ENCODE measurements at places on chromosomes 5 and 9. TPM values are rescaled to one million over a fixed set of nuclear protein-coding genes. Genes with fewer than 3 reads are reported as not detected.

The CBY3 gene
- polyA plus RNA-seq = not detected

The TGFBI gene
- polyA plus RNA-seq = 22.2 TPM

The CDO1 gene
- polyA plus RNA-seq = 27.3 TPM

The LVRN gene
- polyA plus RNA-seq = 2.7 TPM

The PDE8B gene
- polyA plus RNA-seq = 10.6 TPM

The CORO2A gene
- 1.9 TPM for polyA plus RNA-seq

The UBLCP1 gene
- polyA plus RNA-seq = 15.2 TPM

The NEURL1B gene
- 39.0 TPM for polyA plus RNA-seq

The NR2F1-AS1 gene
- polyA plus RNA-seq = 20.7 TPM

The GFI1B gene
- not detected for polyA plus RNA-seq

The CCDC183 gene
- polyA plus RNA-seq = 3.1 TPM

Data from ovary (tissue), 10 donors.